HL-60 (cell line): ENCODE measurements at places on chromosomes 3 and 15.

- no peak for DNase-seq
These were observed 374.8 kb upstream of the PDZRN3 start for GRCh38 chr3:73999501-73999900.

- DNase-seq, result no peak
These were observed 38.6 kb downstream of the TAFA4 start for GRCh38 chr3:68893600-68894239.

- DNase-seq, result no peak
These were observed 126.5 kb downstream of the FAM43A start for GRCh38 chr3:194812176-194812575.

DNA sequence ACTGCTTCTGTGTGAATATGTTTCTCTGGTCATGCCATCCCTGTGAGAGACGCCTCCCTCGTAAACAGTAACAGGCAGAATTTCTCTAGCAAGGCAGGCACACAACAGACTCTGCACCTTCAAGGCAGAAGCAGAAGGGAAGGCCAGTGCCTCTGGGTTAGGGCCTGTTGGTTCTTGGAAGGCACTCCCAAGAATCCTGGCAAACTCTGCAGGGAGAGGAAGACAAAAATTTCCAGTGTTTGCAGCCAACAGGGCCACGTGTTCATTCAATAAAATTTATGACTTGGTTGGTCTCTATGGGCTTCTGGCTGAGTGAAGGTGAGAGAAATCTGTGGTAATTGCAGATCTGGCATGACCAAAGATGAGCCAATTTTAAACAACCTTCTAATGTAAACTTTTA lies 39.3 kb downstream of the NFKBIZ start:
- no peak for DNase-seq

DNA sequence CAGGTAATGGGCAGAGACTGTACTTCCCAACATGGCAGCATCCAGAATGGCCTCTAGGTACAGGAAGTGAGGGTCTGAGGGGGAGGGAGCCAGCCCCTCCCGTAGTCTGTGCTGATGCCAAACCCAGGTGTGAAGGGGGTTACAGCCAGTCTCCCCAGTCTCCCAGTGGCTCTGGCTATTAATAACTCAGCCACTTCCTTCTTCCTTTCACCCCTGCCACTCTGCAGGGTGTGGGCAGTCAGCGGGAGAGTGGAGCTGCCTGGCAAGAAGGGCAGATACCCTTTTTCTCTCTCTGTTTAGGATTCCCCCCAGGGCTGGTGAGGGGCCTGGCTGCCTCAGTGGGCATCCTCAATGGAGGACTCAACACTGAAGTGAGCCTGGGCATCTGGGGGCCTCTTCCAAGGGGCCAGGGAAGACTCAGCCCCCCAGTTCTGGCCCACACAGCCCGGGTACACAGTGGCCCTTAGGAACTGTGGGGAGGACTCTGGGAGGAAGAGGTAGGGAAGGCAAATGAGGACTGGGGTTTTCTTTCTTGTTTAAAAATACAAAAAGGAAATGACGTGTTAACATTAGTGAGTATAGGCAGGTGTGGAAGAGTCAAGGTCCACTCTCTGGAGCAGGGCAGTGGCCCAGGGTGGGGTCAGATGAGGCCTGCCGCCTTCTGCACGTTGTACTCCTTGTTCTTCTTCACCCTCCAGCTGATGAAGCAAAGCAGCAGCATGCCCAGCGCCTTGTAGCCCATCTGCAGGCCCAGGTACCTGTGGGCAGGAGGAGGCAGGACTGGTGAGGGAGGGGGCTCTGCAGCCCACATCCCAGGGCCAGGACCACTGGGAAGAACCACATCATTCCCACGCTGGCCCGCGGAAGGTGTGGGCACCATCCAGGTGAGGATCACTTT lies 38.6 kb upstream of the RAB6B start:
- no peak for DNase-seq

- peak; percentile 29 for DNase-seq
These were observed 40.2 kb downstream of the IDH2 start for GRCh38 chr15:90062023-90062442.

DNA sequence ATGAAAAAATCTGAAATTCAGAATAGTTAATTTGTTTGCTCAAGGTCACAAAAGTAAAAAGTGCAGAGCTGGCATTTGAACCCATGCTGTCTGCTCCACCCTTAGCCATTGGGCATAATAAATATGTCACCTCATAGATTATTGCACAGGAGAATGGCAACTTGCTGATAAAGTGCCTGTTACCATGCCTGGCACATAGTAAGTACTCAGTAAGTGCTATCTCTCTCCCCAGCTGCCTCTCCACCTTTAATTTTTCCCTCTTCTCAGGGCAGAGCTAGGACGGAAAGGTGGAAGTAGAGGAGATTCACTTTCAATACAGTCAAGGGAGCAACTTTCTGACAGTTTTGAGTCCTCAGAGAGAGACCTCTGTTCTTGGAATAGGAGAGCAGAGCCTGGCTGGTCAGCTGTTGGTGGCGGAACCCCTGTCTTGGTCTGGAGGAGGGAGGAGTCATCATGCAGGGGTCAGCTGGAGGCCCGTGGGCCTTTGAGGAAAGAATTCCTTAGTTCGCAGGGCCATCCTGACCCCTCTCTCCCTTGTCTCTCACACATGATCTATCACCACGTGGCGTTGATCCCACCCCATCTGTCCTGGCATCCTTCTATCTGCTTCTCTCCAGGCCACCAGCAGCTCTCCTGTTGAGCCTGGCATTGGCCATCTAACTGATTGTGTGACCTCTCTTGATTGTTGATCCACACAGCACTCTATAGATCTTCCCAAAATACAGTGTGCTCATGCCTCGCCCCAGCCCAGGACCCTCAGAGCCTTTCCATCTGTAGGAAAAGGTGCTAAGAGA lies 149.3 kb downstream of the RPLP1 start:
- DNase-seq, result no peak

GRCh38 chr15:65819563-65819960 lies 27.5 kb upstream of the DENND4A start:
- DNase-seq, result no peak

GRCh38 chr15:62124176-62124972 lies 40.7 kb downstream of the C2CD4B start:
- no peak for DNase-seq

- DNase-seq, result no peak
These were observed 419.4 kb downstream of the GRM7 start for GRCh38 chr3:7280318-7280717.

DNA sequence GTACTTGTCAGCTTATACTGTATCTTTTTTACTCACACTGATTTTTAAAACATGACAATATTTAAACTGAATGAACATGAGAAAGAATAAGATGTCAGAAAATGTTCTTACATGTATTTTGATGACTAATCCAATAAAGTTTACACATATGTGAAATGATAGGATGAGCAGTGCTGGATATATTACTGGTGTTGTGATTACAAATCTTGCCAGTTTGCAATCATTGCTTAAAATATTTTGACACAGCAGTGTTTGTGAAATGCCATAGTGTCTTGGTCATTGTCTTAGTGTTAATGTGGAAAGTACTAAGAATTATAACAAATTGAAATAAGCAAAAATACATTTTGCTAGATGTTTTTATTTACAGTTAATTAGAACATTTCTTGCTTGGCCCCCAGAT lies 118.7 kb upstream of the MLF1 start:
- peak; percentile 12 for DNase-seq

DNA sequence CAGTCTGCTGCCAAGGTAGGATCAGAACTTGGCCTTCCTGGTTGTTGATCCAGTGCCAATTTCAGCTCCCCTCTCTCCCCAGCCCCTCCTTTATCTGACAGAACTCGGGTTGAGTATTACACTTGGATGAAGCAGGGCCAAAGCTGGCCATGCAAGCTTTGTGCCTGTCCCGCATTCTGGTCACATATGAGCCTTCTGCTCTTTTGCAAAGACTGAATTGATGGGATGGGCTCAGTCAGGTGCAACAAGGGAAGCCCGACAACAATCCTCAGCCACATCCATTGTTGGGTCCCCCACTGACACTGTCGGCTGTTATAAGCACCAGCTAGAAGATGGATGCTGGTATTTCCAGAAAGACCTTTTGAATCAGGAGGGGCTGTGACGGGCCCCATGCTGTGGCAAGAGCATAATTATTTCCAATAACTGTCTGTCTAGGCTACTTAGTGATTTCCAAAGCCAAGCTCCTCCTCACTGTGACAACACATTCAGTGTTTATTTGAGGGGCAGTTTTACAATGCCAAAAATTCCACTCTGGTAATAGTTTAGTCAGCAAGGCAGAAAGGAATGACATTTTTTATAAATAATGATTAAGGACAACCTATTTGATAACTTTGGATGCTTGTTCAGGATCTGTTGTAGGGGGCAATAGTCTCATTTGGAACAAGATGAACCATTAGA lies 146.8 kb upstream of the FRMD4B start:
- DNase-seq, result no peak

- DNase-seq, result no peak
These were observed 79.7 kb upstream of the RASGRF1 start for GRCh38 chr15:79170256-79170664.

DNA sequence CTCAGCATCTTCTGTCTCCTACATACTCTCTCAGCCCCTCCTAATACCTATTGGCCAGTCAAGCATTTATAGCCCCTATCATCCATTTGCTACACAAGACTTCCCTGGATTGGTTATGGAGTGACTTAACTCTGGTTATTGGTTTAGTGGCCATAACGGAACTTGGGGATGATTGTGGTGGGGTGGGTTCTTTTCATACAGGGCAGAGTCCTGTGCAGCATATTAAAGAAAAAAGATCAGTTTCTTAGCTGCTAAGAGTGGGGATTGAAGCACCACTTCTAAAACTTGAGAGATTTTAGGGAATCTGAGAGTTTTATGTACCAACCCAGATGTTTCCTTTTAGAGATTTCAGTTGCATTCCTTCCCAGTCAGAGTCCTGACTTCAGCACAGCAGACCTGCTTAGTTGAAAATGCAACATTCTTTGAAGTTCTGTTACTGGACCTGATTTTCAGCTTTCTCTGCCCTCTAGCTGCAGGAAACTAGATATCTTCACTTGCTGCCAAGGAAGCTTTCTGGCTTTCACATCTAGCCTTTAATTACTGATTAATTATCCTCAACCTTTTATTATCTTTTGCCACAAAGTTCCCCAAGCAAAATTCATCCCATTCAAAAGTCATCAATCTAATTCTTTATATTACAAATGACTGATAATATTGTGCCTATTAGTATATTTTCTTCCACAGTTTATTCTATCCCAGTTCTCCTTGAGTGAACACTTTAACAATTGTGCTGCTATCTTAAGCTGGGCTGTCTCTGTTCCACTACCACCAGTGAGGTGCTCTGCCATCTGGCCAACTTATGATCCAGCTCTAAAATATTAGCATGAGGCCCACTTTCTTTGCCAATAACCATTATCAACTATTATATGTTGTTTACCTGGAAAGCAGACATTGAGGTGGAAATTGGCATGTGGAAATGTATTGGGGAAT lies 906.0 kb upstream of the ALCAM start:
- DNase-seq, result no peak

DNA sequence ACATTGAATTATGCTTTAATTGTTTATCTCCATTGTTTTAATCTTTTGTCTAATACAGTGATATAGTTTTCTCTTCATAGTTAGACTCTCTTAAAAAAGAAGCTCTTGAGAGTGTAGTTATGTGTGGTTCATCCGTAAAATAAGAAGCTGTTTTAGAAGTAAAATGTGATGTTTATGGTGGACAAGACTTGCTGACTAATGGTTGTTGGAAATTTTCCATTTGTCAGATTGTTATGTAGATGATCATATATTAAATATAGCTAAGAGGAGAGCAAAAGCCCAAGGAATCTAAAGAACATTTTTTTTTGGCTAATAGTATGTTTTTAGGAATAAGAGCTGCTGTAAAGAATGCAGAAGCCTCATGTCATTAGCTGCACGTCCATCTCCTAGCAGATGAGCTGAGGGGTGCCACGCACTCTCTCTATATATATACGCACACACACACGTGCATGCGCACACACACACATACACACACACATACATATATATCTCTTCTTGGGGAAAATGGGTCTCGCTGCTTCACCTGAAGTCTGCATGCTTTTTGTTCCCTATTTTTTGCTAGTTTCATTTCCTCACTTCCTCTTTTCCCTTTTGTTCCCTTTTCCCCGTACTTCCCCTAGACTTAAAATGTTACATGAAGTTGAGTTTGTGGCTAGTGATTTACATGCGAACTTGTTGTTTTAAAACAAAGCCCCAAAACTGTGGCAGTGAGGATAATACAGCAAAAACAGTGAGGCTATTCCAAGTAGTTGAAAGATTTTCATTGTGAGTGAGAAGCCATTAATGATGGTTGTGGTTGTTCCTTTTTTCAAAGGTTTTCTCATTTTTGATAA lies 107.8 kb downstream of the MBNL1 start:
- peak; percentile 93 for DNase-seq

- peak; percentile 18 for DNase-seq
These were observed 219.9 kb downstream of the TCF12 start for GRCh38 chr15:57138349-57138788.

- DNase-seq, result no peak
These were observed 16.4 kb downstream of the GPR160 start for GRCh38 chr3:170054204-170054603.

DNA sequence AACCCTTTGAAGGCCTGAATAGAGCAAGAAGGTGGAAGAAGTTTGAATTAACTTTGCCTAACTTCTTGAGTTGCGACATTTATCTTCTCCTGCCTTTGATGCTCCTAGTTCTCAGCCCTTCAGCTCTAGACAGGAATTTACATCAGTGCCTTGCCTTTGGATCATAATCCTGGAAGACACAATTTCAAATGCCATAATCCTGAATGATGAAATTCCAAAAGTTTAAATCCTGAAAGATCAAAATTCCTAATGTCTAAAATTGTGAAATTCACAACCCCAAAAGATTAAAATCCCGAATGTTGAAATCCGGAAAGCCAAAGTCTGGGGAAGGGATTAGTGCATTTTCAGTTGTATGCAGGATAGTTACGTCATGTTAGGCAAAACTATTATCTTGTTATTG lies 166.6 kb upstream of the PDZRN3 start:
- DNase-seq, result no peak

DNA sequence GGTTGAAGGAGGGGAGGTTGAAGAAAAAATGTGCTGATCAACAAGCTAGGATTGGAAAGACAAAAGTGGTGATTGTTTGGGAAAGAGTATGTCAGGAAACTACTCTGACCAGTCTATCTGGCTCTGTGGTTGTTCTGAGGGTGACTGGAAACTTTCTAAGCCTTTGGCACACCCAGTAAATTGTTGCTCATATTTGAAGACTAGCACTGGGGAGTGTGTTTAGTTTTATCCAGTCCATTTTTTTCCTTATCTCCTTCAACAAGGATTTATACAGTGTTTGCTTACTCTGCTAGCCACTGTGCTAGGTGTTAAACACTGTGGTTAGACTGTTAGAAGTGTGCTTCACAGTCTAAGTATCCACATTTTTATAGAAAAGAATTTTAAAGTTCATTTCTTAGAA lies 28.8 kb downstream of the PPM1L start:
- DNase-seq, result no peak

DNA sequence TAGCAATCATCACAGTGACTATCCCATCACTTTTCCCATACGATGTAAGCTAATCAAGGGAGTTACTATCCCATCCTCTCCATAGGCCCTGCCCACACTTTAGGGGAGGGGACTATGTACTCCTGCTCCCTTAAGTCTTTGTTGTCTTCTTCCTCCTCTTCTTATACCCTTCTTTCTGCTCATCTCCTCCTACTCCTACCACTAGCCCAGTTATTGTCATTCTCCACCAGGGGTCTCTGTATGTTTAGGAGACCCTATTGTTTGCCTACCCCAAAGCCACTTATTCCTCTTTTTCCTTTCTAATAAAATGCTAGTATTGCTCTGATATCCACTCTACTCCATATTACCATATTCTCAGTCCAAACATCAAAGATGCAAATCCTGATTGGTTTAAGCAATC lies 27.8 kb downstream of the STAC start:
- DNase-seq, result no peak
